ENCODE measurements at places on chromosomes 13 and 19.

DNA sequence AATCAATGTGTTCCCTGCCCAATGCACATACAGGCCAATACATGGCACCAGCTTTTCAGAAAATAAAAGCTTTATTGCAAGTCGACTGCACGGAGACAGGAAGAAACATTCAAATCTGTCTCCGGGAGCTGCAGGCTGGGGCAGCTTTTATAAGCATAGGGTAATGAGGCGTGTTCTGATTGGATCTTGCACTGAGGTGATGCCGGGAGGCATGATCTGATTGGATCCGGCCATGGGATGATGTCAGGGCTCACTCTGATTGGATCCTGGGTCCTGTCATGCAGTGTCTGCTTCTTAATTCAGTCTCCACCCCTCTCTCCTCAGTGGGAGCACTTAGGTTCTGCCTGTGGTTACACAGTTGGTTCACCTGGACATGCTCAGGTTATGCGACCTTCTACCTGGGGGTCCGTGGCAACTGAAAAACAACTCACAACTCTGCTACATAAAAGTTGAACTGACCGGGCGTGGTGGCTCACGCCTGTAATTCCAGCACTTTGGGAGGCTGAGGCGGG is 11.8 kb upstream of the FBN3 start:
- no peak for DNase-seq

GRCh38 chr19:49468199-49468598 is 5.8 kb upstream of the FLT3LG start:
- no peak for DNase-seq

DNA sequence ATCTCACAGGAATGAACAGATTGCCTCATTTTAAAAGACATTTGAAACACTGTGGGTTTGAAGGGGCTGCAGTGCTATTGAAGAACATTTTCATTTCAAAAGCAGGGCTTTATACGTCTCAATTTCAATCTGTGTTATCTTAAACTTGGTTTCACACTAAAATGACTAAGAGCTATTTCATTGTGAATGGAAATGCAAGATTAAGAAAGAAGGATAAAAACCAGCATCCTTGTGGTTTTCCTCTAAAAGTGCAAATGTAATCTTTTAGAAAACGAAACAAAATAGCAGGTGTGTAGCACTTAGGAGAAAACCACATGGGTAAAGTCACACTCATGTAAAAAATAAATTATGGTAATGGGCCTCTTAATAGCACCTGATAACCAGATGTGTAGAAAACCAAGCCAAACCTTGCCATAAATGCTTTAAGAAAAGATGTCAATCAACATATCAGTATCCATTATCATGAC is 397.7 kb downstream of the GPC6 start:
- no peak for DNase-seq

- DNase-seq, result no peak
Measured at GRCh38 chr19:15779756-15780476, 7.5 kb upstream of the OR10H5 start.

- no peak for DNase-seq
Measured at GRCh38 chr13:48773531-48774275, 120.0 kb downstream of the CYSLTR2 start.

Measured in activated CD4-positive, alpha-beta T cell treated with anti-CD3 and anti-CD28 coated beads, Interleukin-2, amount 50 U/mL, for 24 hours (primary cell).